Stimulated activated CD8-positive, alpha-beta memory T cell treated with anti-CD3 and anti-CD28 coated beads, Interleukin-12 subunit alpha, Interleukin-12 subunit beta, amount 100 ng/mL, for 4 hours (primary cell): ENCODE measurements at places on chromosomes 12 and 14.

- DNase-seq = peak; percentile 77
Measured at GRCh38 chr12:106302401-106303201, at the start of gene TCP11L2. TSS of gene TCP11L2 (plus strand) at chr12:106302733. CDS start at chr12:106311076, 8,343 bp downstream.

GRCh38 chr12:26211331-26211730 lies 16.0 kb downstream of the SSPN start:
- no peak for DNase-seq

DNA sequence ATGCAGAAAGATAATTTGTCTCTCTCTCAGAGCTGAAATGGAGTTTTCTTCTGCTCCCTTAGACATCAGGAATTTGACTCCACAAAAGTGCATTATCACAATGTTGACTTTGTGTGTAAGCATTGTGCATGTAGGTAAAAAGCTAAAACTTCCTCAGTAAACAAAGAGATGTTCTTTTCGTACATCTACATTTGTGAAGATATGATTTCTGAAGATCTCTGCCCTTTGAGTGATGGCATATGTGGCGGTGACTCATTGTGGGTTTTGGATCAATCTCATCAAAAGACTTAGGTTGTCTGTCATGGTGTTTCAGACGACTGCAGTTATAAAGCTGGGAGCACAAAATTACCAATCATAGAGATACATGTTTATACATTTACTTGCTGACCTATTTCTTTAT lies 411.4 kb upstream of the LMO3 start:
- DNase-seq = no peak

- no peak for DNase-seq
Measured at GRCh38 chr14:39109893-39110715, 4.0 kb upstream of the GEMIN2 start.

- DNase-seq = no peak
Measured at GRCh38 chr12:18101043-18101442, 11.1 kb upstream of the RERGL start.

DNA sequence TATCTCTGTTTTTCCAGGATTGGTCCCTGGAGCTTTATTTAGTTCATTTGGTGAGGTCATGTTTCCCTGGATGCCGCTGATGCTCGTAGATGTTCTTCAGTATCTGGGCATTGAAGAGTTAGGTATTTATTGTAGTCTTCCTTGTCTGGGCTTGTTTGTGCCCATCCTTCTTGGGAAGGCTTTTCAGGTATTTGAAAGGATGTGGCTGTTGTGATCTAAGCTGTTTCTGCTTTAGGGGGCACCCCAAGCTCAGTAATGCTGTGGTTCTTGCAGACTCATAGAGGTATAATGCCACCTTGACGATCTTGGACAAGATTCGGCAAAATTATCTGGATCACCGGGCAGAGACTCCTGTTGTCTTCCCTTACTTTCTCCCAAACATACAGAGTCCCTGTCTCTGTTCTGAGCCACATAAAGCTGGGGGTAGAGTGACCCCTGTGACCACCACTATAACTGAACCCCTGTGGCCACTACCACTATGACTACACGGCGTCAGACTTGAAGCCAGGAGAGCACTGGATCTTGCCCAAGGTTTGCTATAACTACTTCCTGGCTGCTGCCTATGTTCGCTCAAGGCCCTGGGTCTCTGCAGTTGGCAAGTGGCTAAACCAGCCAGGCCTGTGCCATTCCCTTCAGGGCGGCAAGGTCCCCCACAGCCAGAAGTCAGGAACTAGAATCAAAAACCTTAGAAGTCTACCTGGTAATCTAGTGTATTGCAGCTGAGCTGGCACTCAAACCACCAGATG lies 40.9 kb downstream of the FGD4 start:
- no peak for DNase-seq

DNA sequence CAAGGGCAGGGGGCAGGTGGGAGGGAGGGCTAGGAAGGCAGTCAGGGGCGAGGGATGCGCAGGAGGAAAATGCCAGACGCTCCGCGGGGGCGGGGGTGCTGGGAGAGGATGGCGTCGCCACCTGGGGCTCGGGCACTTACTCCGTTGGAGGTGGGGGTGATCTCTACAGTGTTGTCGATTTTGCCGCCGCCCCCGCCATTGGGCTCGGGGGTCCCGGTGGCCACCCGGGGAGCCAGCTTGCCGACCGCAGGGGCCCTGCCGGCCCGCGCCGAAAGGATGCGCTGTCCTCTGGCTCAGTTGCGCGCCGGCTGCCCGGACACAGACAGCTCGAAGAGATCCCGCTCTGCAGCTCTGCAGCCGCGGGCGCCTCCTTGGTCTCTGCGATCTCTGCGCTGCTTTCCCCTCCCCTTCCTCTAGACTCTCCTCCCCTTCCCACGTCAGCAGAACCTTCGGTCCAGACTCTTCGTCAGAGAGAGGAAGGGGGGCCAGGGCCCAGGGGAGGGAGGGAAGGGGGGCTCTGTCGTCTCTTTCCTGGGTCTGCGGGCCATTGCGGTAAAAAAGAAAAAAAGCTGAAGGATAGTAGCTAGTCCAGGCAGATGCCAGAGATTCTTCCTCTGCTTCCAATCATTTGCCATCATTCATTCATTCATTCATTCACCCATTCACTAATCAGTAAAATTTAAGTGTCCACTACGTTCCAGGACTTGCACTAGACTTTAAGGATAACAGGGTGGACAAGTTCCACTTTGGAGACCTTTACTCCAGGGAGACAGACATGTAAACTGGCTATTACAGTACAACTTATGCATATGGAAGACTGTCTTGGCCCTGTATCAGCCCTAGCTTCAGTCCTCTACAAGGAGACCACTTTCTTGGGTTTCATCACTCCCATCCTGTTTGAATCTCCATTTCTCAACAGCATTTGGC lies at the start of gene SLC22A17:
Gene SLC22A17, minus strand, starts transcription at position 382 of the 927 bp plus-strand sequence.
- DNase-seq = peak; percentile 27

DNA sequence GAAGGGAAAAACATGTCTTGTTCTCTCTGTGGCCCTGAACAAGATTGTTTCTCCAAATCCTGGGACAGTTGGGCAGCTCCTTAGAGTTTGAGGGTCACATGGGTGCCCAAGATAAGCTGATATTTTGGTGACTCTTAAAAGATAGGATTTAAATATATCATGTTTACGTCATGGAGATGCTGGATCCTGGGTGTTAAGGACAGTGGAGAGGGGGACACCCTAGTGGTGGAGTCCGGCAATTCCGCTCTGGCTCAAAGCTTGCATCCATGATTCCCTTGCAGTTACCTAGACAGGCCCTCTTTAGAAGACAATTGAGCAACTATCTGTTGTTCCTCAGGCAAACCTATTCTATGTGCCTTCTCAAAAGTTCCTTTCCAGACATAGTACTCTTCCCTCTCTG lies 101.8 kb downstream of the CMKLR1 start:
- DNase-seq = no peak

- DNase-seq = no peak
Measured at GRCh38 chr12:93449277-93449676, 7.5 kb upstream of the UBE2N start.

- no peak for DNase-seq
Measured at GRCh38 chr14:65156568-65157366, 54.5 kb upstream of the MAX start.

DNA sequence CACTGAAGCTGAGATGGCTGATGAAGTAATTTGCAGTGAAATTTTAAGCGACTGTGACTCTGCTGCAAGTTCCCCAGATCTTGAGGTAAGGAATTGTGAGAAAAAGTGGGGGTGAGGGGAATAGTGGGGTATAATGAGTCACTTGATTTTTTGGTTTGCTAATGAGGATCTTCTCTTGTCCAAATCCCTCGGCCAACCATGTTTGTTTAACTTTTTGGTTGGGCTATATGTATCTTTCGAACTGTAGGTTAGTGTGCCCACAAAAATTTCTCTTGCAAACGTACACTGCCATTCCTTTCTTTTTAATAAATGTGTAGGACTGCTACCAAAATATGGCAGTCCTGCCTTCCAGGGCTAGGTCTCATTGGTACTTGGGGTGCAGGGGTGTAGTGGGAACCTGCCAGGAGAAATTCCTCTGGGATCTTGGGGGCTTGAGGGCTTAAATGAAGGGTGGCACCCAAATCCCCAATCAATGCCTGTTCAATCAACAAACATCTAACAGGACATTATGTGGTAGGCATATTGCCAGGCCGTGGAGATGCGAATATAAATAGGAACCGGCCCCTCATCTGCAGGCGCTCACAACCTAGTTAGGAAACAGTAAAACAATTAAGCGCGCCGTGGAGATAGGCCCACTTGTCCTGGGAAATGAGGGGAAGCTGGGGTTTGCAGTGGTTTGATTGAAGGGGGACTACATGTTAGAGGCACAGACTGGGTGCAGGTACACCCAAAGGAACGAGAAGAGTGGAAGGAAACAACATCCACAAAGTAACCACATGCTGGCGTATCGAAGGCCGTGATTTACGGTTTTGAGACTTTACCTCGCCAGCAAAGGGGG lies 1.3 kb upstream of the PABPN1 start:
- DNase-seq = no peak

- DNase-seq = no peak
Measured at GRCh38 chr12:87930033-87930432, 99.2 kb downstream of the C12orf50 start.

DNA sequence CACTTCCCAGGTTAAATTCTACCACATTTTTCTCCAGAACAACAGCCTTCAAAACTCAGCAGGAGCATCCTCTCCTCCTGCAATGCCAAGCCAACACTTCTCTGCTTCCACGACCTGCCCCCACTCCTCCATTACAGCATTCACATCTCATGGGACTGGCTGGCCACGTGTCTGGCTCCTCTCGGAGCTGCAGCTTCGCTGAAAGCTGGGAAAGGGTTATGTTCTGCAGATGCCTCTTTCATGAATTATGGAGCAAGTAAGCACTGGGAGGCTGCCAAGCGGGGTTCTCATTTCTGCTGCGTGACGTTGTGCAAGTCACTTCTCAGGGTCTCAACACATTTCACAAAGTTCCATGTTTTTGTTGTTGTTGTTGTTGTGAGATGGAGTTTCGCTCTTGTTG lies 142.2 kb upstream of the RFLNA start:
- DNase-seq = no peak

DNA sequence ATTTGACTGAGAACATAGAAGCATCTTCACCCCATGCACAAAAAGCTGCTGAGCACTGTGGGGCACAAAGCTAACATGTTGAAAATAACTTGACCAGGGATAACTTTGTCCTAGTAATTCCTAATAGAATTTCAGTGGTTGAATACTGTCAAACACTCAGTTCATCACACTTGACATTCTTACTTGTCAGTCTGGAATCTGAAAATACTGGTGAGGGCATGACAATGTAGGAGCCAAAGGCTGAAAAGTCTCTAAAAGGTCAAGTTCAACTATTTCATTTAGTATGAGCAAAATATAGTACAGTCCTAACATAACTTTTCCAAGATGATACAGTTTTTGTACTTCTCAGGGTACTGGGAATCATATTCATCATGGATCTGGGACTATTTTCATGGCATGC lies 504.4 kb upstream of the LMO3 start:
- no peak for DNase-seq
